ENCODE measurements at places on chromosomes 1 and 21. TPM values are rescaled to one million over a fixed set of nuclear protein-coding genes. Genes with fewer than 3 reads are reported as not detected.

IL19 gene
- 0.11 TPM for total RNA-seq

MX2 gene
- total RNA-seq = 0.03 TPM

OVAAL gene
- total RNA-seq = 0.11 TPM

ETV3L gene
- total RNA-seq = not detected

DNALI1 gene
- not detected for total RNA-seq

KCNN3 gene
- 0.05 TPM for total RNA-seq

AADACL4 gene
- not detected for total RNA-seq

CHI3L2 gene
- total RNA-seq = 0.49 TPM

SYCP1 gene
- total RNA-seq = not detected

TRAF3IP3 gene
- total RNA-seq = not detected

TTLL10 gene
- total RNA-seq = not detected

VPS45 gene
- total RNA-seq = 15.6 TPM

POFUT2 gene
- 19.2 TPM for total RNA-seq

CLDN8 gene
- not detected for total RNA-seq
